ENCODE measurements at places on chromosomes 6 and 20. TPM values are rescaled to one million over a fixed set of nuclear protein-coding genes. Genes with fewer than 3 reads are reported as not detected.

The KHDC1L gene
- not detected for total RNA-seq

The CLVS2 gene
- 2.5 TPM for total RNA-seq

The PDE10A gene
- 3.0 TPM for total RNA-seq

The LY6G6F gene
- total RNA-seq = not detected

The DZANK1 gene
- total RNA-seq = 0.40 TPM

The SLA2 gene
- total RNA-seq = 0.34 TPM

The FBXO5 gene
- total RNA-seq = 1.1 TPM

The FAM83C gene
- not detected for total RNA-seq

The CCR6 gene
- total RNA-seq = not detected

The TLDC2 gene
- not detected for total RNA-seq

The MUCL3 gene
- not detected for total RNA-seq

The TSPYL4 gene
- 3.8 TPM for total RNA-seq

The ETV7 gene
- not detected for total RNA-seq

The OOEP gene
- total RNA-seq = not detected

The ZBP1 gene
- total RNA-seq = not detected

The RSPH9 gene
- total RNA-seq = 0.11 TPM

The CST4 gene
- not detected for total RNA-seq

The GABRR2 gene
- total RNA-seq = 0.34 TPM

The LAMP5 gene
- total RNA-seq = not detected

The C20orf202 gene
- total RNA-seq = not detected

All from psoas muscle (tissue), 8 donors.